Stimulated activated CD4-positive, alpha-beta T cell treated with anti-CD3 and anti-CD28 coated beads, Interleukin-15, amount 100 ng/mL, for 1 hour (primary cell): ENCODE measurements at places on chromosomes 11 and 22.

DNA sequence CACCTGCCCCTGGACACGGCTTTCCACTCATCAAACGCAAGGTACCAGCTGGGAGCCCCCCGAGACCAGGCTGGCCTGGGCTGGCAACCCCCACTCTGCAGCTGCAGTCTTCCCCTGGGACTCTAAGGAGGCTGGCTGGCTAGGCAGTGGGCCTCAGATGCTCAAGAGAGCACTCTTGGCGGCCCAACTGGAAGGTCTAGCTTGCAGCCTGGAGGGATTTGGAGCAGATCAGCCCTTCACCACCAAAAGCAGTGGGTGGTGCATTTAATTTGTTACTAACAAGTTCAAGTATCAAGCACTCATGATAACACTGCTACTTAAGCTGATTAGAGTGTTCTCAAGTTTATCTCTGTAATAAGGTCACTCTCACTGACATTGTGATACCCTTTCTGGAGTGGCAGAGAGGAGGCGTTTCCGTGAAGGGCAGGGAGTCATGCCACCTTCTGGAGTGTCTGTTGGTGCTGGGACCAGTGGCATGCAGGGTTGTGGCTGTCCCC, 21.5 kb downstream of the C22orf23 start:
- DNase-seq = no peak

GRCh38 chr22:24521791-24522245, 26.7 kb downstream of the UPB1 start:
- DNase-seq = no peak

GRCh38 chr11:134017511-134018430, 51.1 kb upstream of the JAM3 start:
- no peak for DNase-seq

DNA sequence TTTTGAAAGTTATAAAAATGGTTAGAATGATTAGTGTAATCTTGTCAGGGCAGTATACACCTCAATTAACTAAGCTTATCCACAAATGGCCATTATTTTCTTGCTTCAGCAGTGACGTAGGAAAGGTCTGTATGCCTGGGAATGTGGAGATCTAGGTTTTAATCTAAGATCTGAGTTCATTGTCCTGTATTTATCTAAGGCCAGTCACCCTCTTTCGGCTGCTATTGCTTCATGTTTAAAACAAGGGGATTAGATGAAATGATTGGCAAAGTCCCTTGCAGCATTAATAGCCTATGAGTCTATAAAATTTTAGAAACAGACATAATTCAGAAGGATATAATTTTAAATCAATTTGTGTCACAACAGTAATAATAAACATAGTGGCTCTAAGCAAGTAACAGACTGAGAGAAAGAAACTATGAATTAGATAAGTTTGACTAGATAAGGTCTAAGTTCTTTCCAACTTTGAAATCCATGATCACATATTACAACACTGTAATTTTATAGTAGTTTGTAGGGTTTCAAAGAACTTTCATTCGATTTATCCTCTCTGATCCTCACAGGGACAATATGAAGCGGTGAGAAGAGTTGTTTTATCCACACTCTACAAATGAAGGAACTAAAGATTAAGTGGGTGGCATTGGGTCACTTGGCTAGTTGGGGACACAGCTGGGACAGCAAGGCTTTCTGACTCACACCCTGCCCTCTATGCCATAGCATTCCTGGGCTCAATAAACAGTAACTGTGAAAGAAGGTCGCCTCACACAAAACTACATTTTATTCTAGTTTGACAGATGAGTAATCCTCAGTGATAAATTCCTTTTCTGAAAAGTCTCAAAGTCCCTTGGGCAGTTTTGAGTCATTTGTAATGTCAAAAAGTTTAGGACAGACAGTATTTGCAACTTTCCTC, 60.6 kb upstream of the RDX start:
- DNase-seq = no peak

- peak; percentile 60 for DNase-seq
Observed at GRCh38 chr22:22342697-22343580, 98.4 kb downstream of the VPREB1 start.

GRCh38 chr11:92284558-92284957, 59.9 kb downstream of the FAT3 start:
- no peak for DNase-seq

DNA sequence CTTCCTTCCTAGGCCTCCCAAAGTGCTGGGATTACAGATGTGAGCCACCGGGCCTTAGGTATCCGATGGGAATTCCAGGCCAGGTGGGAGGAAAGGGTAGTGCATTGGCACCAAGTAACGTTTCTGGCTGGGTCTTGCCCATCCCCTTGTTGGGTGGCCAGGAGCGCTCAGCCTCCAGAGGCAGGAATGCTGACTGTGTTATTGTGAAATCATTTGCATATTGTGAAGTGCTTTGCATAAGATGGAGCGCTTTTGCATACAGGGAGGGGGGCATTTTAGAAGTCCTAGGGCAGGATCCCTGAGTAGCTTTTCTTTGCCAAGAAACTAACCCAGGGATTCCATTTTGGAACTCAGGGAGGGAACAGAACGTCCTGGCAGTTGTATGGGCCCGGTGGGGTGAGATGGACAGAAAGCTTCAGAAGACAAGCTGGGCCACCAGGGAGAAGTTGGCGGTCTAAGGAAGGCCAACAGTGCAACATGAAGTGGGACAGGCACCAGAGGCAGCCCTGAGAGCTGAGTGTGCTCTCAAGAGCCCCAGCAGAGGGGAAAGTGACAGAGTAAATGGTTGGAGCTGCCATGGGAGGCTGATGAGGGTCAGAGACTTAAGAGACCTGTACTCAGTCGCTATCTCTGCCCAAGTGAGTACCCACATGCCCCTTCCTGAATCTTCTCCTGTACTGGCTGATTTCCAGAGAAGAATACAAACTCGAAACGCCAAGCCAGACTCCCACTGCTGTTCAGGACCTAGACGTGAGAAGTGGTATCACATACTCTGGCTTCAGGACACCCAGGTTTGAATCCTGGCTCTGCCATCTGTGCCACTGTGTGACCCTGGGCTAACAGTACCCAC, 1.3 kb upstream of the SLC39A13 start:
- no peak for DNase-seq

DNA sequence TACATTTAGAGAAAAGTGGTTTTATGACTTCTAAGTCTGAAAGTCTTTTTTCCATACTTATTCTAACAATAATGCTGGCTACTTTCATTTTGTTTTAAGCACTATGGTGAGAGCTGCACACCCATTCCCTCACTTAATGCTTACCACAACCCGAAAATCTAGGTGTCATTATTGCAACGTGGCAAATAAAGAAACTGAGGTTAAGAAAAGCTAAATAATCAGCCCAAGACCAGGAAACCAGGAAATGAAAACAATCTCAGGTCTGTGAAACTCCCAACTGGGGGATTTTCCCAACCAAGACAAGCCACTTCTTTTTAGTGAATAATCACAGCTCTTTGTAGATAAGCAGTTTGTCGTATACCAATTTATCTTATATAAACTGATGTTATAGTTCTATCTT, 126.3 kb downstream of the SLC1A2 start:
- no peak for DNase-seq

GRCh38 chr11:9069256-9069655, 22.1 kb downstream of the SCUBE2 start:
- DNase-seq = no peak
